ENCODE measurements at places on chromosomes 12 and 14. TPM values are rescaled to one million over a fixed set of nuclear protein-coding genes. Genes with fewer than 3 reads are reported as not detected.

BAZ1A gene
- total RNA-seq: 21.2 TPM

GRCh38 chr12:4894019-4894418 is 15.7 kb upstream of the KCNA1 start:
- H3K27me3 ChIP-seq: peaks cover 22% of the 10 kb centered on the region
- no peak overlapping the region for H3K27ac ChIP-seq

GRCh38 chr12:93813186-93813585 is 136.0 kb downstream of the CRADD start:
- no peak overlapping the region for H3K4me3 ChIP-seq
- no peak for DNase-seq
- no peaks in the 10 kb centered on the region for H3K36me3 ChIP-seq
- H3K4me1 ChIP-seq: peaks cover 11% of the 10 kb centered on the region
- no peaks in the 10 kb centered on the region for H3K27me3 ChIP-seq
- H3K27ac ChIP-seq: no peak overlapping the region

DNA sequence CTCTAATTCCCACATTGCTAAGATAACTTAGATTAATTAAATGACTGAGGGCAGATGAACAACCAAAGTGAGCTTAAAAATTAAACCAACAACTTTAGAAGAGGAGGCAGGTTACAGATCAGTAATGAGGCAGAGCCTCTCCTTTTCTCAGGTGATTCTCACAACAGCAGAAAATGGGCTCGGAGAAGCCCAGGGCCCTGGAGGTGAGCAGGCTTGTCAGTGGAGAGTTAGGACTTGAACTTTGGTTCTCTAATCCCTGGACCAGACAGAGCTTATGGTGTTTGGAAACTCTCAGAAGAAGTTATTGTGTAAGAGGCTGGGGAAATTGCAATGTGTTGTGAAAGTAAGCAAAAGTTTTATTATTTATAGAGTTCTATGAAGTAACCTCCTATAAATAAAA is 2.8 kb downstream of the TRHDE start:
- peaks cover 31% of the 10 kb centered on the region for H3K4me1 ChIP-seq
- no peak for DNase-seq
- 0 out of 2 replicates have a peak overlapping the region, but pooled peaks have one; percentile 1 for H3K4me3 ChIP-seq
- H3K36me3 ChIP-seq: no peaks in the 10 kb centered on the region
- peaks cover 56% of the 10 kb centered on the region for H3K27me3 ChIP-seq

DNA sequence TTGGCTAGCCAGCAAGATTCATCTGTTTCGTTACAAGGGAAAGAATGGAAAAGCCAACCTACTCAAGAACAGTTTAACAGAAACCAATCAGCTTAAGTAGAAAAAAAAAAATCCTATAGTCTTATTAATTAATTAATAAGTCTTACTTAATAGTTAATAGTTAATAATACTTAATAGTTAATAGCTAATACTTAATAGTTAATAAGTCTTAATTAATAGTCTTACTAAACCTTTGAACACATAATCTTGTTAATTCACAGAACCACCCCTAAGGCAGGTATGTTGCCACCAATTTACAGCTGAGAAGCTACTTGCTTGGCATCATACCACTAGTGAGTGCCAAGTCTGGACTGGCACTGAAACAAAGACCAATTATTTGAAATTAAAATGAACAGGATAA is 19.9 kb downstream of the MFAP5 start:
- no peak for DNase-seq
- H3K27ac ChIP-seq: no peak overlapping the region
- H3K27me3 ChIP-seq: peaks cover 6% of the 10 kb centered on the region

DNA sequence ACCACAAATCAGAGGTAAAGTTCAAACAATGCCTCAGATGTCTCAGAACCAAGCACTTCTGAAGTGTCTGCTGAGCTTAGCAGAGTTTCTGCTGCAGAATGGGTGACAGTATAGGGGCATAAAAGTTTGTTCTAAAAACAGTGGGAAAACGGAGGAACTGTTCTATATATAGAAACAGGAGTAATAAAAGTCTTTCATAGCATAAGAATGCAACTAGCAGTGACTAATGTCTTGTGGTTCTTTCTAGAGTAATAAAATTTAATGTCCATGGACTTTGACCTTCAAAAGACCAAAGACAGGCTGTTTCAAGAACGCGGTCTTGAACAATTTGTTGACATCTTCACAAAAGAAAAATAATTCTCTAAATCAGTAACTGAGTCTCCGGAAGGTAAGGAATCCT is 107.5 kb upstream of the FAR2 start:
- no peak overlapping the region for H3K27ac ChIP-seq
- no peaks in the 10 kb centered on the region for H3K27me3 ChIP-seq
- no peaks in the 10 kb centered on the region for H3K4me1 ChIP-seq
- no peaks in the 10 kb centered on the region for H3K36me3 ChIP-seq

DNA sequence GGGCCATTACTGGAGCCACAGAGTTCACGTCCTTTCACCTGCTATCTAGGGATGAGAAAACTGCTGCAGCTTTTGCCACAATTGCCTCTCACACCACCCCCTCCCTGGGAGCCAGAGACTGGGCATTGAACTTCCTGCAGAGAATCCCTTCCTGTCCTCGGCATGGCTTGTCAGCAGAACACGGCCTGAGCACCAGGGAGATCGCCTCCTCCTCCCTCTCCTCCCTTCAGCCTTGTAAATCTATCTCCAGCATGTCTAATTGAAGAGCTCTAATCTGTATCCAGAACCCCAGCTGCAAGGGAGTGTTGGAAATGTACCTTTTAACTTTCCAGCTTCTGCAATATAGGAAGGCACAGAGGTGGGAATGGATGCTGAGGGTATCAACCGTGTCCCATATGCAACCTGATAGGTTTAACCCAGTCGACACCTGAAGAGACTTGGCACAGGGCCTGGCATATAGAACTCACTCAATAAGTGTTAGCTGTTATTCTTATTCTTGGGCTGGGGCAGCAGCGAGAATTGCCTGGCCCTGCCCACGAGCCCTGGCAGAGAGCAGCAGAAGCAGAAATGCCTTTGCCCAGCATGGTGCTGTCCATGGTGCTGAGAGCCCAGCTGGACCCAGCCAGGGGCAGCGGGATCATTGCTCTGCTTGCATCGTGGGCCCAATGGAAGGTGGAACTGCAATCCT is 26.8 kb downstream of the TMEM63C start:
- no peak overlapping the region for H3K27ac ChIP-seq
- no peak overlapping the region for H3K4me3 ChIP-seq
- peaks cover 27% of the 10 kb centered on the region for H3K4me1 ChIP-seq

DNA sequence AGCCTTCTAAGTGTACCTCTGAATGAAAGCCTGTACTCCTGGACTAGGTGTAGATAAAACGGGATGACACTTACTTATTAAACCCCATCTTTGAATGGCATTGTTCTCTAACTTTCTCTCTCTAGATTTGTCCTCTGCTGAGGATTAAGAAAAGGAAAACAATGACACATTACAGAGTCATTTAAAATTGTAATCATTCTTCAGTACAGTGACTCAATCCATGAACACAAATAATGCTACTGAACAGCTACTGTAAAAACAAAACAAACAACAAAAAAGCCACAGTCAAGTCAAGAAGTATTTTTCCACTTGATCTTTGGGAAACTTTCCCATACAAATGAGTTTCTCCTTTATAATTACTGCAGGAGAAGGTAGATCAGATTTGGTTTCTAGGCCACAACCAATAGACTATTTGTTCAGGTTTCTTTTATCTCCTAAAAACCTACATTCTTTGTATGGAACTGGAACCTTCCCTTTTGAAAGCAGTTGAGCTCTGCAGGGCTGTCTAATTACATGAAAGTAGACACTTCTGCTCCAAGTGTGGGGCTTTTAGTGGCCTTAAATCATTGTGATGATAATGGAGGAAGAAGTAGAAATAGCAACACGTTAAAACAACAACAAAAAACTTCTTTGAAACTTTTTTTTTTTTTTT is 219.1 kb downstream of the ESR2 start:
- no peak for DNase-seq
- peaks cover 37% of the 10 kb centered on the region for H3K36me3 ChIP-seq
- no peak overlapping the region for H3K4me3 ChIP-seq
- H3K27ac ChIP-seq: peak overlapping the region; percentile 31
- H3K27me3 ChIP-seq: no peaks in the 10 kb centered on the region

DNA sequence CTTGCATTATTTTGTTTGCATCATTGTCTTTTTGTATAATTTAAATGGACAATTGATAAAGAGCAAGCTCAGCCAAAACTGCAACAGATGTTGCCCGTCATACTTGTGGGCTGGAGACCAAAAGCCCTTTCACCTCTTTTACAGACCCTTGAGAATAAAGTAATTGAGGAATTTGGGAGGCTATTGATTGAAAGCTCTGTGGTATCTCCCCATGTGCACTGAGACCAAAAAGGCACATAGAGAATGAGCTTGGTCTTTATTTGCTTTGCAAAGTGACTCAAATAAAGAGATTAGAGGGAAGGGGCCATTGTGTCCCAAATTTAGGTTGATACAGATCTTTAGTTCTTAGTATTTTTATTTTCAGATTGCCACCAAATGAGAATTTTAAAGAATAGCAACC is 617.6 kb downstream of the TRHDE start:
- H3K27me3 ChIP-seq: no peaks in the 10 kb centered on the region
- H3K4me3 ChIP-seq: no peak overlapping the region
- no peak overlapping the region for H3K27ac ChIP-seq
